Bone marrow (tissue), 2 donors: ENCODE measurements at places on chromosomes 3 and 15.

DNA sequence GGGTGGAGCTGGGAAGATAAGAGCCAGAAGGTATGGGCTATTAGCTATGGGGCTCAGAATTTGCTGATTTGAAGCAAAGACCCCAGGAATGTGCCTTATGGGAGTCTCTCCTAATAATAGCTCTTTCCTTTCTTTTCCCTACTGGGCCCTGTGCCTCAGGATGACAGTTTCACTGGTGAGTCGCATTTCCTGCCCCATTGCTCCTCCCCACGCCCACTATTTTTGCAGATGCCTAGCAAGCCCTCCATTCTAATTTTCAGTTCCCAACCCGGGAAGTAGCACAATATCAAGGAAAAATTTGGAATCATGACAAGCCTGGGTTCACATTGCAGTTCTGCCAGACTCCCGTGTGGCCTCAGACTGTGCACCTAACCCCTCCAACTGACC, 583 bp downstream of the IL17RE start:
- DNase-seq, result peak; percentile 8

DNA sequence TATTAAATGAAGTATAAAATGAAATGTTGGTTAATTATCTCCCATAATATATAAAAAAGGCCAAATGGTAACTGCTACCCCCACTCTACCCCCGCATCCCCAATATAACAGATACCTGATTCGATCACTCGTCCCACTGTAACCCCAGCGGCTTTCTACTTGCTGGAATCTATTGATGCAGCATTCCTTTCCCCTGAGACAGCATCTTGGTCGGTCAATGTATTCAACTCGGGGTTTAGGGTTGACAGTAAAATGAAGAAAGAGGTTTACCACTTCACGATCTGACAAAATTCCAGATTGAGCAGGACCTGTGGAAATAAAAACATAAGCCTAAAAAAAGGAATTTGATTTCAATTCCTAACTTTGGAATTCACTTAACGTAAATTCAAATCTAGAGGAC, 18.6 kb upstream of the C15orf40 start:
- DNase-seq, result no peak

- no peak for DNase-seq
Measured at GRCh38 chr3:196643201-196643749, 3.8 kb downstream of the NRROS start.

DNA sequence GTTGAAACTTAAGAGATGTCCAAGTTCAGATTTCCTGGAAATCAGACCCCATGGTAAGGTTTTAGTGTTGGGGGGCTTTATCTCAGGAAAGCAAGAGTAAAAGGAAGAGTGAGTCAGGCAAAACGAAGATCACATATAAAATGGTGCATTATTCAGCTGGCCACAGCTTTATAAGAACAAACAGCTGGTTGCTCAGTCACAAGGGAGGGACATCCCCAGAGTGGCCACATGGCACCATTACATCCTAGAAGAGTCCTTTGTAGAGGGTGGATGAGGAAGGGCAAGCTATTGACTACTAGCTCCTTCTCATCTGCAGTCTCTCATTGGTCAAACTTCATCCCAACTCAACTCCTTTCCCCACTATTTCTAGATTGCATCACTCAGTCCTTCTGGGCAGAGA, 68.3 kb upstream of the COL8A1 start:
- no peak for DNase-seq

DNA sequence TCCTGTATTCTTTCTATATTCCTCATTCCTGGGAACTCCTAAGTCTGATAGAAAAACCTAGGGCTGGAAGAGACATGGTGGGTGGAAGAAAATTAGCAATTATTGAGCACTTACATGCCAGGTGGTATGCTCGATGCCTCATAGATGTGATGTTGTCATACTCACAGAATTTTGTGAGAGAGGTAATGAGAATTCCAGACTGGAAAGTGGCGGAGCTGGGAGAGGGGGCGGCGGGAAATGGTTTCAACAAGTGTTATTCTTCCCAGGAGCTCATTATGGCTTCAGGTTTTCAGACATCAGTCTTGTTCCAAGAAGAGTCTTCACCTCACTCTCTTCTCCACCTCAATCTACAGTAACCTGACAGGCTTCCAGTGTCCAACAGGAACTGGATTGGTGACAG, 16.2 kb downstream of the TIMP4 start:
- no peak for DNase-seq

DNA sequence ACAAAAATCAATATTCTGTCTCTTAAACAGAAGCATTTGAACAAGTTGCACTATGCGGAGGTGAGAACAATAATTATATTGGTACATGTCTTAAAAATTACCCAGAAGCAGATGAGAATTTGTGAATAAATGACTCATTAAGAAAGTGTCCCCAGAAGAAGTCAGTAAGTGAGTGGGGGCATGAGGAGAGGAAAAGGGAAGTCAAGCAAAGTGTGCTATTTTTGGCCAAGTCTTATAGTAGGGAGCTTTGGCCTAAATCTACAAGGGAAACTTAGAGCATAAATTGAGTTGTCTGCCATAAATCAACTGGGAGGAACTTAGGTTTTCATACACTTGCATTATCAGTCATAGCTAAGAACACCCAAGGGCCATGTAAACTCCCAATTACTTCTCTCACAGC, 86.9 kb upstream of the SATB1 start:
- peak; percentile 97 for DNase-seq

DNA sequence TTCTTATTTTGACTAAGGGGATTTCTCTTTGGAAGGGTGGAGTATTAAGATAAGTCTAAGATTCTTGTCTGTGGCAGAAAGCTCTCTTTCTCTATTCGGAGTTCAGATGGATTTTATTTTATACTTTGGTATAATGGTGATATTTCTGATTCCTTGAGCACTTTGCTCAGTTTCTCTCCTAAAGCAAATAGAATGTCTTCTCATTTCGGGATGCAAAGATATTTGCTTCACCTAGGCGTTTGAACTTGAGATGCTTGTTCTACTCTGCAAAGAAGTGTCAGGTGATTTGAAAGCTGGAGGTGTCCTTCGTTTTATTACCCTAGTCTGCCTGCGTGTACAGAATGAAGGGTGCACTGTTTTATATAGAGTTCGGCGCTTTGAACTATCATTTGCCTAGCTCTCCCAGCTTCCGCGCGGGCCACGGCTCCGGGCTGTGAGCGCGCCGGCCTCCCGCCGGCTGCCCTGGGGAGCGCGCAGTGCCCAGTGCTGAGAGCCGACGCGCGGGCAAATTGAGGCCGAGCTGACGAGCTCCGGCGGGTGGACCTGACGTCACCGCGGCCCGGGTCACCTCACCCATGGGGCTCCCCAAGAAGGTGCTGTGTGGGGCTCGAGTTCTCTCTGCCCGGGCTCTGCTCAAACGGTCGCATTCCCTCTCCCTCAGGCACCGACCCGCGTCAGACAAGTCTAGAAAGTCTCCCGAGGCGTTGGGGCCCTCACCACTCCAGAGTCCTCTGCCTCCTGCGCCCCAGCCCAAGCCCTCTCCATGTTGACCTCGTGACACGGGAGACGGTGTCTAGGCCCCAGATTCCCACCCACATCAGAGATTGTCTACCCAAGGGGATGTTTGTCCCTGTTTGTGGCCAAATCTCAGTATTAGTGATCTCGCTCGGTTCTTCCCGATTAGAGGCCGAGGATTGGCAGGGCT, 7.5 kb downstream of the SOX2 start:
- no peak for DNase-seq

DNA sequence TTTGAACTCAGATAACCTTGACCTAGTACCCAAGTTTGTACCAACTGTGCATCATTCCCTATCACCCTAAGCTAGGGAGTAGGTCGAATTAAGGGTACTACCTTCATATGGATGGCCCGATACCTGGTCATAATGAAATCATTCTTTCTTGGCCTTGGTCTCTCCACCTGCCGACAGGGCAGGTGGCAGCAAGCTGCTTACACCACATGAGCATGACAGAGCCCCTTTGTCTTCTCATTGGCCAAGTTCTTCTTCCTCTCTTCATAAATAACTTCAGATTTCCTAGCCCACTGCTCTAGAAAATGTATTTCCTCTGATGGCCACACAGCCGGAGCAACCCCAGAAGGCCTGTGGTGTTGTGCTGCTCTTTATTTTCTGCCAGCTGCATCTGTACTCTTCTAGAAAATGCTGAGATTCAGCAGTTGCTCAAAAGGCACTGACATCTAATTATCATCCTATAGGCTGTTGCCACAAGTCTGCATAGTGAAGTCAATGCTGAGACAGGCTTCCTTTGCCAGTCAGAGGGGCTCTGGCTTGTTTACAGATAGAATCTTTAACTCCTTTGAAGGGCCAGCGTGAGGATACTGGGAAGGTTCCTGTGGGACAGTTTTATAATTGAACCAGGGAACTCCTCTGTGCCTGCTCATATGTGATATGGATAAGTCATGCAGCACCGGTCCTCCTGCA, 304.2 kb downstream of the PTPRG start:
- no peak for DNase-seq

- DNase-seq, result no peak
Measured at GRCh38 chr15:71962537-71962936, 152.2 kb downstream of the NR2E3 start.

GRCh38 chr15:71374607-71375352, 259.5 kb downstream of the THSD4 start:
- DNase-seq, result no peak

DNA sequence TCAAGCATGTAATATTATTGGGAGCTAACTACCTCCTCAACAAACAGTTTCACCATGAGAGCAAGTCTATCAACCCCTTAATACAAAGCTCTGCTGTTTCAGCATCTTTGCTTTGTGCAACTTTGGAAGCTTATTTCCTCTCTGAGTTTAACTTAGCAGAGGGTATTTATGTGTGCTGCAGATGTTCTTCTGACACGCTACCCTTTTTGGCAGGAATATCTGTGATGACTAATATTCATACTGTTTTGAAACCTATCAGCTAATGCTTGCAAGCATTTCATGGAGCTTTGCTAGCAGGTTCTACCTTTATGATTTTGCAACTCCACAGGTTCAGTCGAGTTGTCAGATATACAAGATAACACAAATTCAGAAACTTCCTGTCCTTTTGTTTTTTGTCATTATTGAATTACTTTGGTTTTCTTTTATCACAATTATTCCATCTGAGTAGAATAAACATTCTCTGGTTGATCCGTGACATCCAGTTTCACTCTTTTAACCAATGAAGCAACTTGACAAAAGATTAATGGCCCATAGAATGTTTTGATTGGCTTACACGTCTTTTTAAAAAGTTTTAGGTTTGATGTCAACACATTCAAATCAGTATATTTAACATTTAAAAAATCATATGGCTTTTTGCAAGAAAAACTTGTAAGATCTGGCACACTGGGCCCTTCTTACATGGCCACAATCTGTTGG, 1.7 kb upstream of the SLC9A9 start:
- DNase-seq, result no peak

DNA sequence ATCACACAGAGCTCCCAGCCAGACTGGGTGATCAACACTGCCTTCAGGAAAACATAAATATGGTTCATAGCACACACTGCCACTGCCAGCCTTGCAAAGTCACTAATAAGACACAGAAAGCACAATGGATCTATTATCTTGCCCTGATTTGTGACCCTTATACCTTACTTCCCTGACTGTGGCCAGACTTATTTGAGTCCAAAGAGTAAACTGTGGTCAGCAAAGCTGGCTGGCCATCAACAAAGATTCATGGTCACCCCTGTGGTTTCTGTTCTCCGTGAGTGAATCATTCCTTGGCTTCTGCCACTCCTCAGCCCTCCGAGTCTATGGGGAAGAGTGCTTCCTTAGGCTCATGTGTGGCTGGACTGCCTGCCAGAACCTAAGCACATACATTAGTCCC, 437.7 kb downstream of the RAP2B start:
- DNase-seq, result no peak

GRCh38 chr3:112736386-112736785, 95.4 kb upstream of the CCDC80 start:
- no peak for DNase-seq

- no peak for DNase-seq
Measured at GRCh38 chr3:82132210-82133069, 371.0 kb upstream of the GBE1 start.

GRCh38 chr15:61232266-61232665, 3.2 kb upstream of the RORA start:
- DNase-seq, result no peak
